ENCODE measurements at places on chromosomes 6 and 20. TPM values are rescaled to one million over a fixed set of nuclear protein-coding genes. Genes with fewer than 3 reads are reported as not detected.

NNAT gene
- 0.16 TPM for total RNA-seq

RSPH4A gene
- total RNA-seq = 0.14 TPM

SNHG17 gene
- 111 TPM for total RNA-seq

IYD gene
- not detected for total RNA-seq

SMLR1 gene
- total RNA-seq = not detected

SLC24A3 gene
- not detected for total RNA-seq

DUSP15 gene
- total RNA-seq = not detected

TRIM26 gene
- total RNA-seq = 60.1 TPM

SLC18B1 gene
- 3.8 TPM for total RNA-seq

CDK5RAP1 gene
- 49.9 TPM for total RNA-seq

CASS4 gene
- total RNA-seq = 3.1 TPM

FRMD1 gene
- not detected for total RNA-seq

OR2H2 gene
- not detected for total RNA-seq

ERVFRD-1 gene
- total RNA-seq = not detected

C2 gene
- total RNA-seq = 0.30 TPM

CLDN20 gene
- 0.21 TPM for total RNA-seq

MUC21 gene
- total RNA-seq = not detected

HFE gene
- total RNA-seq = 0.12 TPM

HTR1B gene
- total RNA-seq = not detected

SRF gene
- total RNA-seq = 54.3 TPM

FOXQ1 gene
- not detected for total RNA-seq

LGSN gene
- not detected for total RNA-seq

OR2J3 gene
- not detected for total RNA-seq

HLA-A gene
- total RNA-seq = 1,449 TPM

PLA2G7 gene
- total RNA-seq = not detected

FRS3 gene
- total RNA-seq = 4.7 TPM

GNL1 gene
- 80.9 TPM for total RNA-seq

ATP6V1G2 gene
- total RNA-seq = 0.89 TPM

PKHD1 gene
- total RNA-seq = not detected

FRK gene
- not detected for total RNA-seq

PTCHD4 gene
- total RNA-seq = not detected

TRMT6 gene
- 35.5 TPM for total RNA-seq

NKAIN4 gene
- not detected for total RNA-seq

APCDD1L gene
- total RNA-seq = not detected

CST3 gene
- 0.72 TPM for total RNA-seq

INSM1 gene
- total RNA-seq = 46.7 TPM

TRIM10 gene
- total RNA-seq = 0.09 TPM

LHFPL5 gene
- total RNA-seq = not detected

PCK1 gene
- not detected for total RNA-seq

GPLD1 gene
- total RNA-seq = 0.44 TPM

IMPG1 gene
- not detected for total RNA-seq

CDC40 gene
- total RNA-seq = 25.7 TPM

METTL24 gene
- not detected for total RNA-seq

CRISP2 gene
- total RNA-seq = not detected

PRDM1 gene
- 35.9 TPM for total RNA-seq

L3MBTL1 gene
- 8.8 TPM for total RNA-seq

PNPLA1 gene
- not detected for total RNA-seq

All from activated CD4-positive, alpha-beta T cell treated with anti-CD3 and anti-CD28 coated beads, Interleukin-2, amount 10 ng/mL, durations not matched to agents 24 days and 14 days (primary cell).